ENCODE measurements at places on chromosomes 7 and 10. TPM values are rescaled to one million over a fixed set of nuclear protein-coding genes. Genes with fewer than 3 reads are reported as not detected.

DNA sequence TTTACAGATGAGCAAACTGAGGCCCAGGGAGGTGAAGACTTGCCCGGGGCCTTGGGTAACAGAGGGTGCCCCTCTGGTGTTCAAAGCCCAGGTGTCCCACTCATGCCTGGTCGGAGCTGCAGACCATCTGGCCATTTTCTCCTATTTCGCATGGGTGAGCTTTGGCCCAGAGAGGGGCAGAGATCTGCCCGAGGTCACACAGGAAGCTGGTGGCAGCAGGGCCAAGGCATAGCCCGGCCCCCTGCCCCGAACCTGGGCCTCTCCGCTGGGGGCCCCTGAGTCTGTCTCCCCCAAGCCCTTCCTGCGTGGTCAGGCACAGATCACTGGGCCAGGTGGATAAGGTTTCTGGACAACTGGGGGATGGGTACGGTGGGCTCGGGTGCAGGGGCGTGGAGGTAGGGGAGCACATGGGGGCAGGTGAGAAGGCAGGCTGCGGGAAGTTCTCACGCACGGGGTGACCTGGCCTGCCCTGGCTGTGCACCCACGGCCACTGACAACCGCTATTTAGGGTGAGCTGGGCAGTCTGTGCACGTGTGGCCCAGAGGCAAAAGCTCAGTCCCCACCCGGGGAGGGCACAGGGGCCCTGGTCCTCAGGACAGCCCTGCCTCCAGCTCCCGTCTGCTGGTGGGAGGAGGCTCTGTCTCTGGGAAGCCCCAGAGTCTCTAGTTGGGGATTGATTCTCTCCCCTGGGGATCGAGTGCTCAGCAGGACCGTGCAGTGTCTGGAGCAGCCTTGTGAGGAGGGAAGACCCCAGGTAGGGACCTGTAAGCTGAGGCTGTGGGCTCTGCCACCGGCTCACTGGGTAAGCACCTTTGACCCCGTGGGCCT, 68.6 kb downstream of the UNCX start:
- no peak for DNase-seq

DNA sequence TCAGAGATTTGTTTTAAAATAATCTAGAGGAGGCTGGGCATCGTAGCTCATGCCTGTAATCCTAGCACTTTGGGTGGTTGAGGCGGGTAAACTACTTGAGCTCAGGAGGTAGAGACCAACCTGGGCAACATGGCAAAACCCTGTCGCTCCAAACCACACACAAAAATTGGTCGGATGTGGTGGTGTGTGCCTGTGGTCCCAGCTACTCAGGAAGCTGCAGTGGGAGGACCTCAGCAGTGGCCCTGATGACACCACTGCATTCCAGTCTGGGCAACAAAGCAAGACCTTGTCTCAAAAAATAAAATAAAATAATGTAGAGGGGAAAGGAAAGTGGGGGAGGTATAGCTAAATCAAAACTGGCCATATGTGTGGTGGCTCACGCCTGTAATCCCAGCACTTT, 13.9 kb upstream of the PPP3CB start:
- no peak for DNase-seq

GRCh38 chr10:101007099-101007711, 7.6 kb downstream of the LZTS2 start:
- peak; percentile 57 for DNase-seq

GRCh38 chr7:1645476-1645875, 24.6 kb upstream of the ELFN1 start:
- DNase-seq = no peak

DNA sequence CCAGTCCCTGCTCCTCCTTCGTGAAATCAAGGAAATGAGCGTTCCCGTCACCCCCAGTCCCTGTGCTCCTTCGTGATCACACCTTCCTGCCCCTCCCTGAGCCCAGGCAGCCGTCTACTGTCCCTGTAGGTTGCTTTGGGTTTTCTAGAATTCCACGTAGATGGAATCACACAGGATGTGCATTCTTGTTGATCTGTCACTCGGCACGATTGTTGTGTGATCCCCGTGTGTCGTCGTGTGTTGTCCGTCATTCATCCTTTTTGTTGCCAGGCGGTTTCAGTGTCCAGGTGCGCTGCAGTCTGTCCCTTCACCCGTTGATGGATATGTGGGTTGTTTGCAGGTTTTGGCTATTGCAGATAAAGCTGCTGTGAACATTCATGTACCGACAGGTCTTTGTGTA, 9.4 kb downstream of the MTG1 start:
- DNase-seq = no peak

GRCh38 chr7:94656925-94657731, 1.2 kb upstream of the SGCE start:
- DNase-seq = no peak

- no peak for DNase-seq
Measured at GRCh38 chr7:156929789-156930539, 19.5 kb upstream of the NOM1 start.

GRCh38 chr7:37540917-37541316, 92.3 kb upstream of the ELMO1 start:
- no peak for DNase-seq

- DNase-seq = peak; percentile 81
Measured at GRCh38 chr10:30057421-30057841, 2.0 kb downstream of the JCAD start.

DNA sequence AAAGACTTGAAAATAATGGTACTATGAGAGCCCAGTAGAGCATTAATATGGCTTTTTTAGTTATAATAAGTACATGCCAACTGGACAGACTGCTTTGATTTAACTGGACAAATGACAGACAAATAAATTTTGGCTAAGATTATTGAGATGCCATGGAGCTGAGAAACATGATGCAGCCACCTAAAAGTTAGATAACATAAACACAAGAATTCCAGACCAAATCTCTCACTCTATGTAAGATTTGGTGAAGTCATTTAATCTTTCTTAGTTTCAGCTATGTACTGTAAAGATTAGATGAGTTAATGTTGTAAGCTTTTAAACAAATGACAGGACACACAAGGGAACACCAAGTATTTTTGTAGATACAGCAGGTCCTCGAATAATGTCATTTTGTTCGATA, 118.2 kb downstream of the CACNA2D1 start:
- no peak for DNase-seq

DNA sequence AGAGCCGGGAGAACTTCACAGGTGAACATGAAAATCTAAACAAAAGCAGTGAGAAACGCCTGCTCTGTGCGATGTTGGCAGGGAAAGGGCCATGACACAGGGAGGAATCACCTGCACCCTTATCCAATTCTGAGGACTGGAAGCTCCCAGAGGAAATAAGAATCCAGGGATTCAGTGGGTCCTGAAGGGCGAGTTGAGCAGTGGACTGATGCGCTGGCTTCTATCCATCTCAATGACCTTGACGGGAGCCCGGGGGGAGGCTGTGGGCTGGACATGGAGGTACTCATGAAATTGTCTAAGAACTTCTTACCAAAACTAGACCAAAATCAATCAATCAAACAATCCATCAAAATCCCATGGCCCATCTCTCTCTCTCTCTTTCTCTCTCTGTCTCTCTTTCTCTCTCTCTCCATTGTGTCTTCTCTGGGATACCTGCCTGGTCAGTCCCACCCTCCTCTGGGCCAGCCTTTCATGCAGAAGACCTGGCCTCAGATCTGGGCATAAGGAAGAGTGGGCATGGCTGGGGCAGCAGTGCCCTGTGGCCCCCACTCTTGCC, 7.2 kb downstream of the CPXM2 start:
- no peak for DNase-seq

- DNase-seq = no peak
Measured at GRCh38 chr7:54397836-54398612, 144.2 kb upstream of the VSTM2A start.

GRCh38 chr10:5741276-5741675, 56.6 kb downstream of the TASOR2 start:
- DNase-seq = no peak

DNA sequence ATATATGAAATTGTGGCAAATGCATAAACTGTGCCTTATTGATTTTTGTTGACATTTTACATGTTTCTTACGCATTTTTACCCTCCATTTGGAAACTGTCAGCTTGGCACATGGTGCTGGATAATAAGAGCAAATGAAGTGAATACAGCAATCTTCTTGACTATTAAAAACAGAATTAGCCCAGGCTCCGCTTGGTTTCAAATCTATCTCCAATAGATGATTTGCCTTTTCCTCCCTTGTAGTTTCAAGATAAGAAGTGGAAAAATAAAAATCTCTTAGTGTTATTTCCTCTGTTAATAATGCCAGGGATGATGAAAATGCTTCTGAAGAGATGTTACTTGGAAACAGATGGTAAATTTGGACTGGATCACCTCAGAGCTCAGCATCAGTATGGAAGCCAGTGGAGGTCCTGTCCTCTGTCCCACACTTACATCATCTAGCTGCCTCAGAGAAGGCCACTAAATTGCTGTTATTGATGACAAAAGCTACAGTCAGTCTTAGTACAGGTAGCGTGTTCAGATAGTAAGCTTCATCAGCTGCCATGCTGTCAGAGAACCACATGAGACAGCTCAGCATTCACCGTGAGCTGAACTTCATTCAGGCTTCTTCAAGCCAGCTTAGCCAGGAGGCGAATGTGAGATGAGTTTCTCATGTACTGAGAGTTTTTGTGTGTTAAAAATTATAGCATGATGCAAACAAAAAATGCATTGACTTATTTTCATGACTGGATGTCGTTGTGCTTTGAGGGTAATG, 246.8 kb downstream of the CELF2 start:
- no peak for DNase-seq

GRCh38 chr10:70890917-70891431, 2.6 kb upstream of the PCBD1 start:
- DNase-seq = no peak

DNA sequence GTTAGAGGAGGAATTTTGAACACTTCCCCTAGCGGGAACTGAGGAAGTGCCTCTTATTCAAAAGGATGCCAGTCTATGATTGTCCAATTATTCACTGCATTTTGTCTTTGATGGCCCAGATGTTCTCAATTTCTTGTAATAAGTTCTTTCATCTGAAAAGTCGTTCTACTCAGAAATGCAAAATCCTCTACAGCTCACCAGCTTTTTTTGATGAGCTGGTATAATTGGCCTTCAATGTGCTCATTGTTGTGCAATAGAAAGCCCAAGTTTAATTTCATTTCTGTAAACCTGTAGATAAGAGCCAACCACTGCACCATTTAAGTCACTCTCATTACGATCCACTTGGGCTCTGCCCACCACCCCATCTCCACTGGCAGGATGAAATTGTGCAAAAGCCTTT, 978.7 kb upstream of the AUTS2 start:
- no peak for DNase-seq

DNA sequence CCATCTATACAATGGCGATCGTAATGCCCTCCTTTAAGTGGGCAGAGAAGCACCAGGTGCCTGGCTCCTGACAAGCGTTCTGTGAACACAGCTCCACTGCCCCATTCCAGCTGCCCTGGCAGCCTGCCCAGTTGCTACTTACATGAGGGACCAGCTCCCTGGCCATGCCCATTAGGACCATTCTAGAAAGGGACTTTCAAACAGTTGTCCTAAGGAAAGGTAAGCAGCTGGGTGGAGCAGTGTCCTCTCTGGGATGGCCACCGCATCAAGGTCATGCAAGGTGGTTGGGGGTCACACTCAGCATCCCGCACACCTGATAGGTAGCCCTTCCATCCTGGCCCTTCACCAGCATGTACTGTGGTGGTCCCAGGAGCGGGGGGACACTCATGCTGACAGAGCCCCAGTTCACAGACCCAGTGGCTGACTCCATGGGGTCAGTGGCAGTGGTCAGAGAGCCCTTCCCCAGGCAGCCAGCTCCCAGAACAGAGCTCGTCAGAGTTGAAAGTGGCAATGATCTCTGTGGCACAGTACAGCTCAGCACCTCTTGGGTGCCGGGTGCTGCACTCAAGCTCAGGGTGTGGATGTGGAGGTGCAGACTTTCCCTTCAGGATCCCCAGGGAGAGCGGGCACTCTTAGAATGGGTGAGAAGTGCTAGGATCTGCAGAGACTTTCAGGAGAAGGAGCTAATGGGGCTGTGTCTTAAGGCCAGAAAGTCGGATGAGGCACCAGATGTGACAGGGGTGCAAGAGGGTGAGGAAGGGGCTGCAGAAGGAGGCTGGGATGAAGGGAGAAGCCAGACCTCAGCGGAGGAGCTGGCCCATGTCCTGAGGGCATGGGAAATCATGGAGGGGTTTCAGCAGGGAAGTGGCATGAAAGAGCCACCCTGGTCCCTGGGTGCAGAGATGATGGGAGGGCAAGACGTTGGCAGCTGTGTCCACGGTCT, 10.9 kb downstream of the MMRN2 start:
- DNase-seq = no peak

The PPP1R3C gene
- 7.8 TPM for total RNA-seq

The GPC2 gene
- 4.4 TPM for total RNA-seq

The TMEM236 gene
- not detected for total RNA-seq

The AGR2 gene
- not detected for total RNA-seq

The CHRM2 gene
- 0.24 TPM for total RNA-seq

Measured in SJSA1 (cell line).